CD4-positive, alpha-beta T cell treated with Interleukin-6 for 4 hours (primary cell): ENCODE measurements at places on chromosomes 7 and 10.

GRCh38 chr10:124547647-124548168 lies 86.1 kb downstream of the LHPP start:
- DNase-seq, result no peak

GRCh38 chr7:39621261-39621660 lies 2.1 kb upstream of the RALA start:
- DNase-seq, result no peak

GRCh38 chr10:77823811-77824542 lies 102.6 kb downstream of the DLG5 start:
- DNase-seq, result no peak

- no peak for DNase-seq
Measured at GRCh38 chr7:30145426-30145970, 10.7 kb downstream of the MTURN start.

DNA sequence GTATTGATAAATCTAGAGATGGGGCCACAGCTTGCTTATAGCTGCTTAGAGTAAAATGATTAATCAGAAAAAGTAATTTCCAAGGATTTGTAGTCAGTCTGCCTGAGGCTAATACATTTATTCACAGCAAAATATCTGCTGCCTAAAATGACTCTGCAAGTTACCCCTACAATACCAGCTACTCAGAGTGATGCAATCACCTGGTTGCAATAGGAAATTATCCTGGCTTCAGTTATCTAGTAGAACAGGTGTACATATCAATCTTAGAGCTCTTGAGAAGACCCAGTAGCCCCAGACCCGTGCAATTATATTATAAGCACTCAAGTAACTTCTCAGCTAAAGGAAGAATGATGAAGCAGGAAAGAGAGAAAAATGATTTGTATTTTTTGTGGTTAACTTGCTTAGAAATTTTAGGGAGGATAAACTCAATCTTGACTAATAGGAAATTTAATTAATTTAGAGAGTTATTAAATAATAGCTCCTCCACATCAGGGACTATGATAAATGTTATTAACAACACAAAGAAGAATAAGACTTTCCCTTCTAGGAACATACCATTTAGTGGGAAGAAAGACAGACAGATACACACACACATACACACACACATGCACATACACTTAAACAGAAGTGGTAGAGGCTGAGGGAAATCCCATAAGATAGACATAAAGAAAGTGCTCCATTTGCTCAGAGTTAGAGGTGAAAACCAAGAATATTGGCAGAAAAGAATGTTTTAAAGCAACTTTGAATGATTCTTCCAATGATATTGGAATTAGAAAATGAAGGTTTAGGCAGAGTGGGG lies 140.4 kb upstream of the PRSS1 start:
- no peak for DNase-seq

DNA sequence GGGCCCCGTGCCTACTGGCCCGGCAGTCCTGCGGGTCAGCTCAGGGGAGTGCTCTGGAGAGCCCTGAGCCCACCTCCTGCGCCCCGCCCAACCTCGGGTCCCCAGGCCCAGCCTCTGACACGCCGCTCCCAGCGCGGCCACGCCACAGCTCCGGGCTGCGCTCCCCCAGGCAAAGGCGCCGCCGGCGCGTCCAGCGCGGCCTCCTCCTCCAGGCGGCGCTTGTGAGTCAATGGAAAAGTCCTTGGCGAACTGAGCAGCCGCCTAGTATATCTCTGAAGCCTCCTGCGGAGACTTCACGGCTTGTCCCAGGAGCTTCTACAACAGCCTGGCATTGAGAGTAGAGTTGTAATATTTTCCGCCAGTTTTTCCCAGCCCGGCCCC lies 29.5 kb upstream of the BMS1 start:
- DNase-seq, result peak; percentile 71
